GM23248 (cell line): ENCODE measurements at places on chromosomes 1 and 21.

- peak; percentile 2 for DNase-seq
These were observed 89.3 kb downstream of the PEX14 start for GRCh38 chr1:10564063-10564462.

DNA sequence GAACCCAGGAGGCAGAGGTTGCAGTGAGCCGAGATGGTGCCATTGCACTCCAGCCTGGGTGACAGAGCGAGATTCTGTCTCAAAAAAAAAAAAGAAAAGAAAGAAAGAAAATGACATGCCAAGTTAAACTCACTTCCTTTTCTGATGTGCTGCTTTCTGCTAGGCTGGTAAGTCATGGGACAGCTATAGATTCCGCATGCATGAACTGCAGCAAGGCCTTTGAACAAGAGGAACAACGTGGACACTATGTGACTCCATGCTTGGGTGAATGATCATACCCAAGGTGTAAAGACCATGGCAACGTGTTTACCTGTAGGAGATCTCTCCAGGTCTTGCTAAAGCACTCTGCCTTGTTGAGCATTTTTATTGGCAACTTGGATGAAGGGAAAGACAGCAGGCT is 10.3 kb upstream of the TTF2 start:
- no peak for DNase-seq

DNA sequence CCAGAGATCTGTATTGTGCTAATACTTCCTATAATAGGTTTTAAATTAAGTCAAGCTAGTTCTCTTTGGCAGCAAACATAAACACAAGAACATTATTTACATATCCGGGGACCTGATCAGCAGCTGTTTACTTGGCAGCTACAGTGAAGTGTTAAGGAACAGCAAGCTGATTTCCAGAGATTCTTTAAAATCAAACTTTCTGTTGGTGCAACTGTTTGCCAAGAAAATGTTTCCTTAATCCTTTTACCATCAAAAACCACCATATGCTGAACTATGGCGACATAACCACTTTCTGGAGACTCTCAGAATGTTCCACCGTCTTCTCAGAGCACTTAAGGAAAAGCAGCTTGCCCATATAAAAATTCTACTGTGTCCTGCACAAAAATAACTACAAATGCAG is 107.0 kb upstream of the KRTAP19-8 start:
- no peak for DNase-seq

GRCh38 chr1:67515324-67516080 is 85.3 kb upstream of the SERBP1 start:
- DNase-seq: no peak

DNA sequence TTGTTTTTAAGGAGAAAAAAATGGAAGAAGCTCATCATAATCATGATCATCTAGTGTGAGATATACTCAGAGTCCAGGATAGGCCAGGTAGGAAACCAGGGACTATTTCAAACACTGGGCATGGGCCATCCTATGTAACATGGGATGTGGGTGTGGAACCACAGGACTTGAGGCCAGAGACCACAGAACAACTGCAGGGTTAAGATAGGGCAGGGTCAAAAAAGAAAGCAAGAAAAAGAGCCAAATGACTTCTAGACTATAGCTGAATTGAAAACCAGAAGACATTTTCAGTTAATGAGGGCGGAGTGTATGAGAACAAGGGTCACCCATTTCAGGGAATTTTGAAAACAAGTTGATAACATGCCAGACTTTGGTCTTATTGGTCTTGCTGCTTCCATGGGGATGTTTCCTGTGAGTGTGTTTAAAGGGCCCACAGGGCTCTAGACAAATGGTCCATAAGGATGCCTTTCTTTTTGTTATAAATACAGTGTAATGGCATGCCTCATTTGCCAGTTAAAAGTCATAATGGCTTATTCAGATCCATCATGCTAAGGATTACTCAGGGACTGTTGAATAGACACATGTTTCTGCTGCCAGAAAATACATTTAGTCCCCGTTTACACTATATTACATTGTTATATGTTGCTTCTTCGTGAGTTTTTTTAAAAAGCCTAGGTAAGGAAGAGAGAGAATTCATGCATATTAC is 182.0 kb upstream of the C21orf91 start:
- DNase-seq: no peak

DNA sequence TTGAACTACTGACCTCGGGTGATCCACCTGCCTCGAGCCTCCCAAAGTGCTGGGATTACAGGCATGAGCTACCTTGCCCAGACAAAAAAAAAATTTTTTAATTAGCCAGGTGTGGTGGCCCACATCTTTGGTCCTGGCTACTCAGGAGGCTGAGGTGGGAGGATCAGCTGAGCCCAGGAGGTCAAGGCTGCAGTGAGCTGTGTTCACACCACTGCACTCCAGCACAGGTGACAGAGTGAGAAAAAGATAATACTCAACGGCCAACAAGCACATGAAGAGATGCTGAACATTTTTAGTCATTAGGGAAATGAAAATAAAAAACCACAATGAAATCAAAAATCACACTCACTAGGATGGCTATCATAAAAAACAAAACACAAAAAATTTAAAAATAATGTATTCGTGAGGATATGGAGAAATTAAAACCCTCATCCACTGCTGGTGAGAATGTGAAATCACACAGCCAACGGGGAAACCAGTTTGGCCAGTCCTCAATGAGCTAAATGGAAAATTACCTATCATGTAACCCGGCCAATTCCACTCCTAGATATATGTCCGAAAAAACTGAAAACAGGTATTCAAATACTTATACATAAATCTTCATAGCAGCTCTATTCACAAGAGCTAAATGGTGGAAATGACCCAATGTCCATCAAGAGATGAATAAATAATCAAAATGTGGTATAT is 41.2 kb downstream of the ENAH start:
- DNase-seq: no peak

DNA sequence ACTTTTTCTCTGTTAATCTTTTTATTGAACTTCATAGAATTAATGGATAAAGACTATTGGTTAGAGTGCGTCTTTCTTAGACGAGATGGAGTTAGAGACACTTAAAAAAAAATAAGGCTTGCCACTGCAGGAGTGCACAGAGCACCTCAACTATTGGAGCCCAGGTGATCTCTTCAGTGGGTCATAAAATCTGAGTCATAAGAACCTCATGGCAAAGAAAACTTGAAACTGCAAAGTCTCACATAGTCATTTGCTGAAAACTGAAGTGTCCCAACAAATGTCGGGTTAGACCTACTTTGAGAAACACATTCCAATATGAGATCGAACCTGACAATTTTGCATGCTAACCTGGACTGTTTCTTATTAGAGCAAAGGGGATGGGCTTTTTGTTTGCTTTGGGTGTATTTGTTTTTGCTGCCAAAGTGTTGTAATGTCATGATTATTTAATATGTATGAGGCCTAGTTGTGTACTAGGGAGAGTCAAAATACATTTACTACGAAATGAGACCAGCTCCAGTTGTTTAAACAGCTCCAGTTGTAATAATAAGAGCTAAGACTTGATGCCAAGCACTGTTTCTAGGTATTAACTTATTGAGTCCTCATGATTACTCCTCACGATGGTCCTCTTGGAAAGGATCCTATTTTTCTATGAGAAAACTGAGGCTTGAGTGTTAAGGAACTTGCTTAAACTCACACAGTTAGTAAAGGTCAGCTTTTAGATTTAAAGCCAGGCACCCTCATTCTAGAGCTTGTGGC is 65.1 kb downstream of the DDR2 start:
- no peak for DNase-seq

- DNase-seq: peak; percentile 20
These were observed 610 bp downstream of the AJAP1 start for GRCh38 chr1:4654764-4655673.

DNA sequence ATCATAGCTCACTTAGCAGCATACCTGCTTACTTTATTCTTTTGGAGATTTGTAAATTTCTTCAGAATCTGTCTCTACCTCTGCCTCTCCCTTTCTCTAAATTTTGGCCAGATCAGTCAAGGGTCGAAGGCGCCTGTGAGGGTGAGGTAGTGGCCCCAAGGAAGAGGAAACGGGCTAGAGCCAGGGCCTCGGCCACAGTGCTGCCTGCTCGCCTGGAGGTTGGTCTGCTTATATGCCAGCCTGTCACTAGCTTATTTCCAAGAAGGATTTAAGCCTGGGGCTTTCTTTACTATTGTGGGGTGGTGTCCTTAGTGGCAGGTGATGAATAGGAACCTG is 19.6 kb downstream of the PEX14 start:
- DNase-seq: no peak

- DNase-seq: peak; percentile 9
These were observed 17.0 kb downstream of the RBP7 start for GRCh38 chr1:10014016-10014415.
